ENCODE measurements at places on chromosomes 2 and 18. TPM values are rescaled to one million over a fixed set of nuclear protein-coding genes. Genes with fewer than 3 reads are reported as not detected.

Gene GPR39
- total RNA-seq: 3.0 TPM

Gene GDF7
- total RNA-seq: not detected

Gene L3MBTL4
- not detected for total RNA-seq

Gene FABP1
- total RNA-seq: not detected

Gene UGT1A8
- not detected for total RNA-seq

Gene CXCR1
- not detected for total RNA-seq

Gene PCARE
- not detected for total RNA-seq

Gene PLCL1
- not detected for total RNA-seq

Gene PRSS56
- not detected for total RNA-seq

Gene TMEM182
- 2.0 TPM for total RNA-seq

Gene TUBA3E
- not detected for total RNA-seq

Gene NTSR2
- total RNA-seq: not detected

Gene GPBAR1
- total RNA-seq: not detected

Gene CD8B2
- not detected for total RNA-seq

Gene ABCB11
- not detected for total RNA-seq

Gene KLHL14
- total RNA-seq: not detected

Gene GPR75
- total RNA-seq: 2.1 TPM

Gene DLGAP1
- total RNA-seq: 0.24 TPM

Gene RESP18
- total RNA-seq: not detected

Gene EFR3B
- 0.38 TPM for total RNA-seq

Gene PLGLB1
- 0.62 TPM for total RNA-seq

Gene GREB1
- total RNA-seq: 0.09 TPM

Gene ACTG2
- total RNA-seq: 0.32 TPM

Gene TANC1
- 27.0 TPM for total RNA-seq

Gene CD207
- not detected for total RNA-seq

Gene TP53I3
- total RNA-seq: 63.7 TPM

Gene FAM110C
- total RNA-seq: not detected

Gene WIPF1
- total RNA-seq: 40.2 TPM
